ENCODE measurements at places on chromosomes 2 and 18. TPM values are rescaled to one million over a fixed set of nuclear protein-coding genes. Genes with fewer than 3 reads are reported as not detected.

The RALB gene
- 26.6 TPM for total RNA-seq

The C2orf76 gene
- total RNA-seq = 8.4 TPM

DNA sequence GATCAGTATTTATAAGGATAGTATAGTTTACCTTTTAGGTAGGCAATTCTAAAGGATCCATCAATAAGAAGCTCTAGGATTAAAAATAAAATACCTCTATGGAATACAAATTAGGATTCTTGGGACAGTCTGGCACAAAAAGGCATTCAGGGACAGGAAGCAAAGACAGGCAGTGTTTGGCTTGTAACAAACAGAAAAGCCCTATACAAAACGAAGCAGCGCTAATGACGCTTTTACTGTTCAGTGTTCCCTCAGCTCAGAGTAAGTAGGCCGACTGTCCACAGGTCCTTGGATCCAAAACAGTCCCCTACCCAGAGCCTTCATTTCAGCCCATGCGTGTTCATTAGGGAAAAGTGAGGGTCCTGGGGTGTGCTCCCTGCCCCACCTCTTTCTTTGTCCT lies 236.3 kb downstream of the AGPS start:
- H3K4me1 ChIP-seq = peaks cover 14% of the 10 kb centered on the region
- DNase-seq = no peak
- H3K27ac ChIP-seq = no peak overlapping the region
- H3K4me3 ChIP-seq = no peak overlapping the region
- H3K36me3 ChIP-seq = peaks cover 10% of the 10 kb centered on the region

GRCh38 chr2:175167076-175167791 lies 769 bp downstream of the ATF2 start:
- no peaks in the 10 kb centered on the region for H3K27me3 ChIP-seq
- H3K4me1 ChIP-seq = peaks cover 14% of the 10 kb centered on the region
- peak overlapping the region; percentile 99 for H3K4me3 ChIP-seq
- peak overlapping the region; percentile 99 for H3K27ac ChIP-seq
- peaks cover 1% of the 10 kb centered on the region for H3K36me3 ChIP-seq
- peak; percentile 15 for DNase-seq

All from progenitor cell of endocrine pancreas (in vitro differentiated cells).